BE2C (cell line): ENCODE measurements at places on chromosomes 11 and 22.

DNA sequence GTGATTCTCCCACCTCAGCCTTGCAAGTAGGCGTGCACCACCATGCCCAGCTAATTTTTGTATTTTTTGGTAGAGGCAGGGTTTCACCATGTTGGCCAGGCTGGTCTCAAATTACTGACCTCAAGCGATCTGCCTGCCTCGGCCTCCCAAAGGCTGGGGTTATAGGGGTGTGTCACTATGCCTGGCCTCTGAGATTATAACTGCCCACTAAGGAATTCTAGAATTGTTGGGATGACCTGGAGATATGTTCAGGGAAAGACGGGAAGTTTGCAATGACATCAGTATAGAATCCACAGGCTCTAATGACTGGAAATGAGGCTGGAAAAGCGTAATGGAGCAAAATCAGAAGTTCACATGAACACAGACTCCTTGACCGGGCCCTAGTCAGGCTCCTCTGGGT is 62.2 kb downstream of the CLMP start:
- no peak for DNase-seq

DNA sequence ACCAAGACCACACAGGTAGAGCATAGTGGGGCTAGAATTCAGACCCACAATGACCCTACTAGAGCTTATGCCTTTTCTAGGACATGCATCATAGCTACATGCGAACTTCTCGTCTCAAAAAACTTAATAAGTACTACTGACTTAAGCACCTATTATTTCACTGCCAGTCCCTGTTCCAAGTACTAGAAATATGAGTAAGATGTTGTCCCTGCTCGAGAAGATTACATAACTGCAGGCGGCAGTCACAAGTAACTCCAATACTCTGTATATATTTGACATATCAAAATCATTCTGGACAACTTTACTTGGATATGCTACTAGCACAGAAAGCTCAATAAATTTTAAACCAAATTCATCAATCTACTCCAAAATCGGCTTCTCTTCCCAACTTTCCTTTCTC is 235.0 kb downstream of the TTC28 start:
- no peak for DNase-seq

DNA sequence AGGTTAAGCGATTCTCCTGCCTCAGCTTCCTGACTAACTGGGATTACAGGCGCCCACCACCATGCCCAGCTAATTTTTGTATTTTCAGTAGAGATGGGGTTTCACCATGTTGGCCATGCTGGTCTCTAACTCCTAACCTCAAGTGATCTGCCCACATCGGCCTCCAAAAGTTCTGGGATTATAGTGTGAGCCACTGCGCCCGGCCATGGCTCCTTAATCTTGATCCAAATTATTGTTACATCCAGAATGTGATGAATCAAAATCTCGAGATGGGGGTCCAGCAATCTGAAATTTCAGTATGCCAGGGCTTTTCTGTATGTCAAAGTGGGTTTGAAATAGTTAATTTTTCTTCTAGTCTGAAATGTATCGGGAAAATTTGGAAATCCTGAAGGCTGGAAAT is 3.7 kb downstream of the RPL27A start:
- DNase-seq: no peak

- no peak for DNase-seq
Observed at GRCh38 chr11:29025001-29025400, 916.8 kb downstream of the METTL15 start.

DNA sequence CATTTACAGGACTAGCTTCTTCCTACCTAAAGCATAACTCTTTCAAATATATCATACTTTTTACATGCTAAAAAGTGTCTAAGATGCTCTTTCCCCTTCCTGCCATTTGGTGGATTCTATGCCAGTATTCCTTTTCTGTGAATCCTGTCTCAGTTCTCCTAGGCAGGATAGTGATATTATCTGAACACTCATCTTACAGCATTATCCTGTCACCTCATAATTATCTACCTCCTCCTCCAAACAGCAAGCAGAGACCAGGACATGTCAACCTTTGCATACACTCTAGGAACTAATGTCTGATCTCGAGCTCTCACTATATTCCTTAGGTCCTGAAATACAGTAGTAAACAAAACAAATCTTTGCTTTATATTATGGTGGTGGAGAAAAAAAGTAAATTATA is 275.5 kb downstream of the FAM181B start:
- DNase-seq: no peak

GRCh38 chr22:39598017-39598965 is 27.7 kb downstream of the CACNA1I start:
- peak; percentile 84 for DNase-seq

DNA sequence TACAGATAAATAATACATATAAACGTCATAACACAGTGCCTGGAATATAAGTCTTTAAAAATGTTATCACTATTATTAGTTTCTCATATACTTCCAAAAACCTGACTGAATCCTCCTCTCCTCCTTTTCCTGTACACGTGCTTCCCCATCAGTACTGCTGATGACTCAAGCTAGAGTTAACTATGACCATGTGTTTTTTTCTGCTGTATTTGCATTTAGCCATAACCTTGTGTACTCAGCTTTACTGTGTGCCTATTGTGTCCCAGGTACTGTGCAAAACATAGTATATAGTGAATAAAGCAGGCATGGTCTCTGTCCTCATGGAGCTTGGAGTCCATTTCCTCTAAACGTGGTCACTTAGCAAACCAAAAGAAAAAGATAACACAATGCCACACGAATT is 56.5 kb upstream of the ARHGAP32 start:
- DNase-seq: no peak

GRCh38 chr11:63837739-63838138 is 1.2 kb upstream of the MARK2 start:
- DNase-seq: no peak

- no peak for DNase-seq
Observed at GRCh38 chr22:25127318-25127717, 72.3 kb upstream of the CRYBB3 start.

DNA sequence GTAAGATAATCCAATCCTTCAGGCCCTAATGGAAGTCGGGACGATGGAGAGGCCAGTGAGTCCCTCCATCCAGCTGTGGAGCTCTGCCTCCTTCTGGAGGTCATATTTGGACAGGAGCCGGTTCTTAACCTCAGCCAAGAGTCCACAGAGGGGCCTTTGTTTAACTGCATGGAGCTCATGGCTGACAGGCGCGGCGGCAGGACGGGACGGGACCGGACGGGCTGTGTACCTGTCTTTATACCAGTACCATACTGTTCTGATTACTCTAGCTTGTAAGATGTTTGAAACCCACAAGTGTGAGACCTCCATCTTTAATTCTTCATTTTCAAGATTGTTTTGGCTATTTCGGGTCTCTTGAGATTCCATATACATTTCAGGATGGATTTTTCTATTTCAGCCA is 20.2 kb upstream of the SPATA19 start:
- no peak for DNase-seq

DNA sequence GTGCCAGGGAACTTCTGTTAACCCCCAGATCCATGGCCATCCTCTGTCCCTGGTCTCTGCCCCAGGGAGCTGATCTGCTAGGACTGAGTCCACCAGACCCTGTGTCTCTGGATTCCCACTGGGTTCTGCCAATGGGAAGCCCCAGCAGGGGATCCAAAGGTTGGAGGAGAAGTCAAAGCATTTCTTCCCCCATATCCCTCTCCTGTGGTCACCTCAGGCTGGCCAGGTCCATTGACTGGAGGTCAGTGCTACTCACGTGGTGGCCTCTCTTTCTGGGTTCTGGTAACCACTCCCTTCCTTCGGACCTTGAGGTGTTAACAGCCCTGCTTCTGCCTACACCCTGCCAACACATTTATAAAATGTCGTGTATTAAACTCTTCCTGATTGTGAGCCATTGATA is 69.7 kb upstream of the NECTIN1 start:
- no peak for DNase-seq

GRCh38 chr11:109859045-109859724 is 234.0 kb upstream of the ZC3H12C start:
- no peak for DNase-seq

- no peak for DNase-seq
Observed at GRCh38 chr22:46758867-46759290, 3.6 kb upstream of the TBC1D22A start.

DNA sequence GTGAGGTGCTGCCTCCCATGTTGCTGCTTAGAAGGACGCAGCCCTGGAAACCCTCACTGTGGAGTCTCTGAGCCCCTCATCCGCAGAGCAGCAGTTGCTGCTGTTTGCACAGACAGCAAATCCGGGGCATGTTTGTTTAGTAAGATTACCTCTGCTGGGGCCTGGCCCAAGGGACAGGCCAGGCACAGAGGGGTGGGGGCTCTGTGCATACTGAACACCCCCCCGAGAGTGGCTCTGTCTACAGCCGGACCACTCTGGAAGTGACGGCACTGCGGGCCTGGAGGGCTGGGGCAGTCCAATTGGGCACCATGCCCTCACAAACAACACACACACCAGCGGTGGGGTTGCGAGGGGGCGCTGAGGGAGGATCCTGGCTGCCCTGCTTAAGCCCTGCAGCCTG is 22.9 kb upstream of the CCDC188 start:
- DNase-seq: no peak

GRCh38 chr11:121833970-121834369 is 282.0 kb downstream of the BLID start:
- no peak for DNase-seq

DNA sequence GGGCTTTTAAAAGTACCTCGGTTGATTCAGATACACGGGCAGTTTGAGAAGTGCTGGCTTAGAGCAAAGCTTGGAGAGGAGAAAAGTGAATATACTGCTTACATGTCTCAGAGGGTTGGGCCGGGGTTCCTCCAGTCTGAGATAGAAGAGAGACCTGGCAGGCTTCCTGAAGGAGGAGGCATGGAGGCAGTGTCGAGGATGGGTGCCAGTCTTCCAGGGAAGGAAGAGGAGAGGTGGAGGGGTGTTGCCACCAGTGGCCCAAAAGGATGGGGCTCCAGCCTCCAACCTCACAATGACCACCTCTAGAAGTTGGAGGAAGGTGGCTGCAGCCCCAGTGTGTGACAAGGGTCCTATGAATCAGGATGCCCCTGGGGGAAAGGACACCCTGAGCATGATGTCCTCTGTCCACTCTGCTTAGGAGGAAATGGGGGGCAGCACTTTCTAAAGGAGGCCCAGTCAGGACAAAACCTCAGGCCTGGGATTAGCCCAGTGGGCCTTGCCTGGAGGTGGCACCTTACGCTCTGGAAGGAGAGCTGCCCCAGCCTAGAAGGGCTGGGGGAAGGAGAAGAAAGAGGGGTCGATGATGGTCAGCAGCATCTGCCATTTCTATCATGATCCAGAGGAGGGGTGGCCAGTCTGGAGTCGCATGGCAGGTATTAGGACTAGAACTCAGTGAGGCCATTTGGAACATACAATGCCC is 65.2 kb downstream of the CD82 start:
- DNase-seq: no peak

GRCh38 chr22:38202437-38203089 is 769 bp downstream of the MAFF start:
- DNase-seq: peak; percentile 86

- DNase-seq: no peak
Observed at GRCh38 chr22:43985532-43985931, 30.3 kb downstream of the SAMM50 start.

DNA sequence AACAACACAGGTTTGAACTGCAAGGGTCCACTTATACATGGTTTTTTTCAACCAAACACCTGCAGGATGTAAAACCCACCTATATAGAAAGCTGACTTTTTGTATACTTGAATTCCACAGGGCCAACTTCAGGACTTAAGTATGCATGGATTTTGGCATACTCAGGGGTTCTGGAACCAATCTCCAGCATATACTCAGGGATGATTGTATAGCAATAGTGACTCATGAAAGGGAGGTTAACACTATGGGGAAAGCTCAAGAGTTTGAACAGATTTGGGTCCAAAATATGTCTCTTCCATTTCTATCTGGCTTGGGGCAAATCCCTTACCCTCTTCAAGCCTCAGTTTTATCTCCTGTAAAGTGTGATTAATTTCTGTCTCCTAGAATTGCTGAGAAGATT is 94.9 kb downstream of the MICAL2 start:
- no peak for DNase-seq

DNA sequence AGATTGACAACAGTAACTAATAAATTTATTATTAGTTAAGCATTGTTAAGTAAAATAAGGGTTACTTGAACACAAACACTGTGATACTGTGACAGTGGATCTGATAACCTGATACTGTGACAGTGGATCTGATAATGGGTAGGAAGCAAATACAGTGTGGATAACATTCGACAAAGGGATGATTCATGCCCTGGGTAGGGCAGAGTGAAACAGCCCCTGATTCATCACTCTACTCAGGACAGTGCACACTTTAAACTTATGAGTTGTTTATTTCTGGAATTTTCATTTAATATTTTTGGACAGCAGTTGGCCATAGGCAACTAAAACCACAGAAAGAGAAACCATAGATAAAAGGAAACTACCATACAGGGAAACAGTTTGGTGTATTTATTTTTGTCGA is 60.8 kb upstream of the CTSC start:
- DNase-seq: no peak

- no peak for DNase-seq
Observed at GRCh38 chr22:48258064-48258701, 1495.7 kb downstream of the TBC1D22A start.

GRCh38 chr11:92558323-92558722 is 333.7 kb downstream of the FAT3 start:
- DNase-seq: peak; percentile 37

DNA sequence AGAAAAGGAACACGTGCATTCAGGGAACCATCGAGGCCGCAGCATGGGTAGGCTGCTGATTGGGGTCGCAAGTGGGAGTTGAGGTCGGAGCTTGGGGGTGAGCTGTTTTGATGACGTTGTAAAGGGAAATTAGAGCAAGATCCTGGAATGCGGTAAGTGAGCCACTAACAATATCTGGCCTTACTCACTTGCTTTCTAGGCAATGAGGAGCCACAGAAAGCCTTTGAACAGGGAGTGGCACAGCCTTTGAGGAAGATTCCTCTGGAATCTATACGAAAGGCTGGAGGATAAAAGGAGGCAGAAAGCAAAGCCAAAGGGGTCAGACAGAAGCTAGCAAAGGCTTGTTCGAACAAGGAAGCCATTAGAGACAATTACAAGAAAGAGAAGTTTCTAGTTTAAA is 197.5 kb downstream of the LARGE1 start:
- no peak for DNase-seq

GRCh38 chr11:33168709-33169200 is 7.5 kb upstream of the CSTF3 start:
- DNase-seq: no peak

DNA sequence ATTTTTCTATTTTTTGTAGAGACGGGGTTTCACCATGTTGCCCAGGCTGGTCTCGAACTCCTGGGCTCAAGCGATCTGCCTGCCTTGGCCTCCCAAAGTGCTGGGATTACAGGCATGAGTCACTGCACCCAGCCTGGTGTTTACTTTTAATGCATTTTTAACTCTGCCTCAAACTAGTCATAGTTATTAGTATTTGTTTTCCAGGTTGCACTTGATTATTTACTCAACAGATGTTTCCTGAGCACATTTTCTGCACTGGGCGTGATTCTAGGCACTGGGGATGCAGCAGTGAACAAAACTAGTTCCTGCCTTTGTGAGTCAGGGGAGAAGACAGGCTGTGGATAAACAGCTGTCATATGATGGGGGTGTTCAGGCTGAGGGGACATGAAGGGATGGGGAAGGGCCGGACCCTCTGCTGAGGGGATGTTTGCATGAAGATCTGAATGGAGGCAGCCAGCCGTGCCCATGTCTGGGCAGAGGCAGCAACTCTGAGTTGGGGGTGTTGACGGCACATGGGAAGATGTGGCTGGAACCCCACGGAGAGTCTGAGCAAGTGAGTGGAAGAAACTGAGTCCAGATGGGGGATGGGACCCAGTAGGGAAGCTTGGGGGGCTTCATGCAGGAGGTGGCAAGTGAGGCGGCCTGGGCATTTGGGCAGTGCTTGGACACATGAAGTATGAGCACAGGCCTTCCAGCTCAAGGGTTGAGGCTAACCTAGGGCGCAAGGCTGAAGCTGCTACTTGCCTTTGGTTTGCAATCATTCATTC is 34.4 kb downstream of the MPPED1 start:
- DNase-seq: no peak
